ENCODE measurements at places on chromosomes 1 and 21.
A peak's percentile ranks its signal among the peaks of the same experiment; 100 is the strongest.

DNA sequence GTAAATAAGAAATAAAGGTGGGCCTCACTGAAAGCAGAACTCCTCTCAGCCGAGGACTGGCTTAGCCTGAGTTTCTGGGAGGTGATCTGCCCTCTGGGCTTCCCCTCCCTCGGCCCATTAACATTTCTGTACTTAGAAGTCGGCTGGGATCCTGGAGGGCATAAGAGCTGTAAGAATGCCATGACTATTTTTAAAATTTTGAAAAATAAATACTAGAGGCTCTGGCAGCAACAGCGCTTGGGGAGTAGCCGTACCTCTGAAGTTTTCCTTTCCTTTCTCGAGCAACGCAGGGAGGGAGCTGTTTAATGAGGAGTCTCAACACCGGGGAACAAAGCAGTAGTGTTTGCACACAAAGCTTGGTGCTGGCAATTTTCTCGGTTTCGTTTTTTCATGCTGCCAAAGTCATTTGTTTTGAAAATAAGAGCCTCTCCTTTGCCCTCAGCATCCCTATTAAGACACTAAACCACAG is 498.7 kb downstream of the SMYD3 start:
- DNase-seq, result no peak

DNA sequence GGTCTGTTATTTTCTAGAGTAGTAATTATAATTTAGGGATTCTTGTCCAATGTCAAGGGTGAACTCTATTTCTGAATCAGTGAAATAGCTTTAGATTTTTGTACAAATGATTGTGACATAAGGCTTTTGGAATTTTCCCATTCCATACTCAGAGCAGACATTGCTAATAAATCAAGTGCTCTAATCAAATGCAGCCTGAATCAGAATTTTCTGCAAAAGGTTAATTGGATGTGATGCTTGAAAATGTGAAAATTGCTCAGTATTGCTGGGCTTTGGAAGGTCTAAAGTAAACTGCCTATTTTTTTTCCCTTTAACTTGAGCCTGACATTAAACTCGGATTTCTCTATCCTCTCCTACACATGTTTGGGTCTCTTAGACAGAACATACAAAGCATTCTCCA is 23.2 kb downstream of the SGIP1 start:
- no peak for DNase-seq

GRCh38 chr21:39675590-39675989 is 62.9 kb downstream of the B3GALT5 start:
- no peak for DNase-seq

DNA sequence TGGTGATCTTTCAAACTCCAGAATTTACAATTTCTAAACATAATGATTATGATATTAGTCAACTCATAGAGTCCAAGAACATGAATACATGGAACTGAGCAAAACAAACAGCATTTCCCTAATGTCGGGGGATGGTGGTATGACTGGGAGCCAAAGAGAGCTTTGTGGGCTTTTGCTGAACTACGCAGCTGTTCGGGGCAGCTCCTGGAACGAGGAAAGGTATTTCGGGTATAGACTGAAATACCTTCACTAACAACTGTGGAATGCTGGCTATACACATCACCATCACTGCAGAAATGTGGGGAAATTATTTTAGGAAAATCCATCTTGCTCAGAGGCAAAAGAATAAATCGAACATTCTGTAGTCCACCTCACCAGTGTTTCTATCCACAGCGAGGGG is 30.2 kb upstream of the VPS26C start:
- no peak for DNase-seq

- no peak for DNase-seq
Measured at GRCh38 chr1:51288578-51288977, 41.8 kb downstream of the TTC39A start.

- no peak for DNase-seq
Measured at GRCh38 chr21:44617071-44617501, 5.2 kb downstream of the KRTAP10-8 start.

DNA sequence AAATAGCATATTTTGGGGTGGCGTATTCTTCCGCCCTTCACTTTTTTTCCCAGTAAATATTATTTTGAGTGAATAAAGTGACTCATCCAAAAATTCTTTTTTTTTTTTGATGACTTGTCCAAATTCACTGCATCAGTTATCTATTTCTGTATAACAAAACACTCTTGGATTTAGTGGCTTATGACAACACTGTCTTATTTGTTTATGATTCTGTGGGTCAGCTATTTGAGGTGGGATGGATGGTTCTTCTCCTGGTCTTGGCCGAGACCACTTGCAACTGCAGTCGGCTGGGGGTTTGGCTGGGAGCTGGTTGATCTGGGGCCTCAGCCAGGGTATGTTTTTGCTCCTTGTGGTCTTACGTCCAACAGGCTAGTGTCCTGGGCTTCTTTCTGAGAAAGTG is 39.9 kb upstream of the SRSF10 start:
- DNase-seq, result no peak

DNA sequence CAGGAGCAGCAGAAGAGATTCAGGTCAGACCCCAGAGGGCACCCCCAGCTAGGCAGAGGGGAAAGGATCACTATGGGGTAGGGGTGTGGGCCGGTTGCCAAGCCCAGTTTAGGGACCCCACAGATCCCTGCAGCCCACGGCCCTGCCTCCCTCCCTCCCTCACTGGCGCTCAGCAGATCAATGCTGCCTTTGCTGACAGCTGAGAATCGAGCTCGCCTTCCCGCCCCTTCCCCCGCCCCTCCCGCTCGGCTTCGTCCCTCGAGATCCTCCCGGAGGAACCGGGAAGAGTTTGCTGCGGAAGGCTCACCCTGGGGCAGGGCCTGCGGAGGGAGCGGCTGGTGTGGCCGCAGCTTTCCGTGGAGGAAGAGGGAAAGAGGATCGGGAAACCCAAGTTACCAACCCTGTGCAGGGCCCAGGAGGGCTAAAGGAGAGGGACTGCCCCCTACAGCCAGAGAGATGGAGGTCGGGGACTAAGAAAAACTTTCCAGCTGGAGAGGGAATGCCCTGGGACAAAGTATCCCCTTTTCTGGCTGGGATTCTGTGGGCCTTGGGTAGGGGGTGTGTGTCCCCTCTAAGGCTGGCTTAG is 1.1 kb upstream of the KCNQ4 start:
- no peak for DNase-seq

GRCh38 chr1:14928886-14929546 is 224.5 kb upstream of the TMEM51 start:
- no peak for DNase-seq

DNA sequence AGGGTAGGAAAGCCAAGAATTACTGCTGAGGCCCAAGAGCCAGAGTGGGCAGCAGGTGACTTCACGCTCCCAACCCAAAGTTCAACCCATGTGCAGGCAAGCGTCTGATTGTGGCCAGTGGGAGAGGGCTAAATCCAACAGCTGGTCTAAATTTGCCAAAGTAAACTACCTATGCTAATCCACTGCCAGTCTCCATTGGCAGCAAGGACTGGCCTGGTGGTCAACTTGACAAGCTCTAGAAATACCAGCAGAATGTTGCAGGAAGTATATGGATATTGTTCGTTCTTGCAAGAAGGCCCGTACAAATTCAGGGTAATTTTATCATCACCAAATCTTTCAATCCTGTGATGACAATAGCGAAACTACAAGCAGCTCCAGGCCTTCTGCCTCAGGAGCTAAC is 1.5 kb downstream of the TMEM63A start:
- DNase-seq, result no peak

- peak; percentile 71 for DNase-seq
Measured at GRCh38 chr1:219660666-219661463, 48.0 kb upstream of the ZC3H11B start.

DNA sequence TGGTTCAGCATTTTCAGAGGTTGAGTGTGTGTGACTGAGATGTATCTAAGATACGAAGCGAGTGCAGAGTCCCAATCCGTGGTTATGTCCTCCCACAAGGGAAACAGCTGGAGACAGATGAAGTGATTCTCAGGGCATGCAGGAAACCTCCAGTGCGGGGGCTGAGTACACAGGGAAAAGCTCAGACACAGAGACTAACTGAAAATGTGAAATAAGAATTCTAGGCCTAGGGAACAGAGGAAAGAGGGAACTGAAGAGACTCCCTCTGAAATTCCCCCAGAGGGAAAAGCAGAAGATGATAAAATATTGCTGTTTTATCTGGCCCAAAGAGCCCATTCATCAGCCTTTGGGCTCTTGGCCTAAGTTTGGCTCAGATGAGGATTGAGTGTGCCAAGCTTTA is 116.8 kb downstream of the LRRC53 start:
- no peak for DNase-seq

- no peak for DNase-seq
Measured at GRCh38 chr1:17678011-17678410, 77.1 kb upstream of the ACTL8 start.

DNA sequence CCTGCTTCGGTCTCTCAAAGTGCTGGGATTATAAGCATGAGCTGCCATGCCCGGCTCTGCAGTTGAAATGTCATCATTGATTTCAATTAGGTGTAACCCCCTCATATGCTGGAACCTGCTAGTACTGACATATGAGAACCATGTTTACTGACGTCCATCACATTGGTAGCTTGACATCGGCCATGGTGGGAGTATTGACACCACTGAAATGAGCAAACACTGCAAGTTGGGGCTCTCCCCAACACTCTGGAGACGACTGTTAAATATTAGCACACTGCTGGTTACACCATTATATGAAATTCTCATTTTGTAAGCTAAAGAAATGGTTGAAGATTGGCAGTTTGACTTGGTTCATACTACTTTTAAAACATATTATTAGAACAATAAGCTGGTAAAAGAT is 63.7 kb downstream of the CNST start:
- DNase-seq, result no peak

DNA sequence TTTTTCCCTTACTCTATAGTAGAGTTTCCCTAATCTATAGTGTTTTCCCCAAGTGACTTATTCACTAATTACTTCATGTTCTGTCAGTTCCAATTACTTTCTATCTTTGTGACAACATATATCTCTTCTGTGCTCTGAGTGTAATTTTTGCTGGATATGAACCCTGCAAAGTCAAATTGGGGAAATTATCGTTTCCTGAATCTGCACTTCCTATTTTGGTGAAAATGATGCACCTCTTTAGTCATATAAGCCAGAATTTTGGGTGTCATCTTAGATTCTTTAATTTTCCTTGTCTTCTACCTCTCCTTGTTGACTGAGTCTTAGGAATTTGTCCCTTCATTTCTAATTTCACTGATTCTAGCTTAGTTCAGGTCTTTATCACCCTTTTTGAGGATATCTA is 33.4 kb upstream of the PRKACB start:
- no peak for DNase-seq

DNA sequence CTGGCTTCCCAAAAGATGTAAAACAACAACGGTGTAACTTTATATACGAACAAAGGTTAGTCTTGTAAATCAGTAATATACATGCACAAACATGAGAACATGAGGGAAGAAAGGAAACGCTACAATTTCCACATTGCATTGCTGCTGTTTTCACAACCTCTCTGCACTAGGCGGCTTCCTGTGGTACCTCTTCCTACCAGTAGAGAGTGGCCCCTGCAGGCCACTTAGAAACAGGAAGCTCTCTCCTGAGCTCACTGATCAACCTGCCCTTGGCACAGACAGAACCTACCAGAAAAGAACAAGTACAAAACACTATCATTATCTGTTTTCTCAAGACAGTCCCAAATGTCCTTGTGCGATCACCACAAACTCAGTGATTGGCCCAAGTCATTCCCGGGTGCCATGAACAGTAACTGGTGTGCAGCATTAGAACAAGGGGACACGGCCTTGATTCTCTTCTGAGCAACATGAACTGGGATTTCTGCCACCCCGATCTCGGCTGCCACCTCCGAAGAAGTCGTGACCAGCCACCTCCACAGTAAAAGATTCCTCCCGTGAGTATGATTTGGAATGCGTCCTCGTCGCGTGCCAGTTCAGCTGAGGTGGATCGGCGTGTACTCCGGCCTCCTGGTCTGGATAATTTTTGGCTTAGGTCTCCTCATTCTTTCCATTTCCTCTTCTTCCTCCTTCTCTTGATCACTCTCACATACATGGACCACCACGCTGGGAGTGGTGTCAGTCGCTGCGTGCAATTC is 5.7 kb upstream of the KCNE1 start:
- no peak for DNase-seq

- no peak for DNase-seq
Measured at GRCh38 chr1:203558064-203558760, 64.3 kb downstream of the OPTC start.

GRCh38 chr1:160577671-160578070 is 1.6 kb downstream of the CD84 start:
- DNase-seq, result no peak

- no peak for DNase-seq
Measured at GRCh38 chr1:202029171-202029665, 18.8 kb downstream of the ELF3 start.

GRCh38 chr1:234916840-234917239 is 211.8 kb downstream of the TOMM20 start:
- DNase-seq, result no peak

GRCh38 chr21:45589686-45590245 is 47.5 kb upstream of the SLC19A1 start:
- no peak for DNase-seq

- DNase-seq, result peak; percentile 79
Measured at GRCh38 chr1:153805042-153805745, 30.0 kb downstream of the SLC27A3 start.

DNA sequence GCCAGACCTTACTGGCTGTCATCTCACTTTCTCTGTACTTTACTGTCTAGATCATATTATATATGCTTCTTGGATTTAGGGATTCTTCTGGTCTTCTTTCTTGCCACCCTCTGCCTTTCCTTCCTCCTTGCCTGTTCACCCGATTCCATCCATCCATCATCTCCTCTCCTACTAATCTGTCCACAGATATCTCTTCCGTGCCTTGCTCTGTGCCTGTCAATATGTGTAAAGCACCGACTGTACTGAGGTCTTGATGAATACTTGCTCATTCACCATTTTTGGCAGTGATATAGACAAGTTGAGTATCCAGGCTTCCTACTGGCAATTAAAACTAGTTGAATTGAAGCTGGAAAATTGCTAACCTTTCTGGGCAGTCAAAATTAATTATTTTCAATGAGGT is 8.1 kb downstream of the FMN2 start:
- DNase-seq, result no peak

GRCh38 chr1:170520601-170521000 is 11.4 kb upstream of the GORAB start:
- DNase-seq, result no peak

DNA sequence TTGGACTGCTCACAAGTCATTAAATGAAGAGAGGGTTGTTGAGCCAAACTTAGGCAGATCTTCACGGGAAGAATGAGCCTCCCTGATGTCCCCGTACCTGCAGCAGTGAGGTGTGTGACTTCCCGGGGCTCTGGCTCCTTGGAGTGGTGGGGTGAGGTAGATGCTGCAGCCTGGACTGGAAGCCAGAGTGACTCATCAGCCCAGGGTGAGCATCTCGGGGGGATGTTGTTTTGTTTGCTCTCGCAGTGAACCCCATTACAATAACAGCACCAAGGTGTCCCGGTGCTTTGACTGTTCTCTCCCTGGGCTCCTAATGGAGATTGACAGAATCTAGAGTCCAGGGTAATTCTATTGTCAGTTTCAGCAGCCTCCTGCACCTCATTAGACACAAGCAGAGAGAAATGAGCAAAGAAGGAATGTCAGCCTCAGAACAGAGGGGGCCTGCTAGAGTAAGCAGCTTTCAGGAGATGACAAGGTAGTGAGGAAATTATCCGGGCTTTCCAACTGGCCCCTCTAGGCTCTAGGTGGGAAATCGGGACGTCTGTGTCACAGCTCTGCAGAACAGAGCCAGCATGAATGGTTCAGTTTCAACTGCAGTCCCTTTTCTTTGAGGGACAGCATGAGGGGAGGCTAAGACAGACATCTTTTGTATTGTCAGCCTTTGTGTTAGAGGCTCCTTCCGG is 36.0 kb upstream of the LRRN2 start:
- no peak for DNase-seq

GRCh38 chr1:98177751-98178150 is 256.9 kb upstream of the DPYD start:
- DNase-seq, result no peak

GRCh38 chr1:99465176-99465900 is 180.6 kb upstream of the PALMD start:
- DNase-seq, result no peak
